Cerebellar nuclear complex (tissue), 1 donor: ENCODE measurements at places on chromosomes 16 and 17.

DNA sequence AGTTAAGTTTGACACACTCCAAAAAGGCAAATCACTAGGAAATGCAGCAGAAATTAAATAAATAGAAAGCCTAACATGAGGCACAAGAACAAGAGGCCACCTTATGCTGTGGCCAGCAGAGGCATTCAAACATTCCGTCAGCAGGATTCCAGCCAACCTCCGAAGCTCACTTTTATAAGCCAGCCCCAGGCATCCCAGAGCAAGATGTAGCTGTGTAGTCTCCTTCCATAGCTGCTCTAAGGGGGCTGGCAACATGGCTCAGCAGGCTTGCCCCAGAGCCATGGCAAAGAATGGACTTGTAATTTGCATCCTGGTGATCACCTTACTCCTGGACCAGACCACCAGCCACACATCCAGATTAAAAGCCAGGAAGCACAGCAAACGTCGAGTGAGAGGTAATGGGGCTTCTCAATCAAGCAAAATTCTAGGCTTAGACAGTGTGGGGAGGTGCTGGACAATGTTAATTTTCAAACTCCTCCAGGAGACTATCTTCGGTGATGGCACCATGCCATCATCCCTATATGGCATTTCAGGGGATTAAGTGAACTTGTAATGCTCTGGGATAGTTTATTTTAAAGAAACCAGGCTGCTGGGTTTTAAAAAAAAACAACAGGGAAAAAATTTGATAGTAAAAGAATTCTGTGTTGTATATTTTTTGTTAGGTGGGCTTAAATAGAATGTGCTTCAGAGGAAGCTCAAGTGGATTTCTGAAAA is at the start of gene CLEC3A:
CLEC3A (plus strand) TSS at position 202 of the 714 bp plus-strand sequence; CDS start at position 281, 79 bp downstream.
- no peak for DNase-seq

- DNase-seq, result no peak
Observed at GRCh38 chr17:69625474-69625873, 211.0 kb downstream of the MAP2K6 start.

DNA sequence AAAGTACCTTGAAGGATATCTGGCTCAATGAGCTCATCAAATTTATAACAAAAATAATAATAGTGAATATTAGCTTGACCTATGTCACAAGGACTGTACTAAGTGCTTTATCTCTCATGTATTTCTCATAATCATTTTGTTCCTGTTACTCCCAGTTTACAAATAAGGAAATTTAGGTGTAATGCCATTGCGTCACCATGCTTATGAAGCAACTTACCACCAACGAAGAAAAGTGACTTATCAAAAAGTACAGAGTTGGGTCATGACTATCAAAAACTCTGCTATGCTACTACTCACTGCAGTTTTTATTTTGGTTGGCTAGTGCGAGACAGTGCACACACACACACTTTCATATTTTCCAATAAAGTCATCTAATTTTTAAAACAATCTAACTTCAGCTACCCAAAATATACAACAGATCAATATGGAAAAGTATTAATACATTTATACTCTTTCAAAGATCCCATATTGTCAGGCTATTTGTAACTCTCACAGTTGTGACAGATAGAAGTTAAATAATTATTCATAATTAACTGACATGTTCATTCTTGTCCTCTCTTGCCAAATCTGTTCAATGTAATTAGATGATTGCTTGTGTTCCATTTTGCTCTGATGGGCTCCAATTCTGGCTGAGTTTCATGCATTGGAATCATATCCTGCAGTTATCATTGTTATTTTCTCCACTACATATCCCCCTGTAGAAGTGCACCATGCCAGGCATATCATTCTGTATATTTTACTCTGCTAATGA is 119.4 kb downstream of the KCNJ2 start:
- no peak for DNase-seq

DNA sequence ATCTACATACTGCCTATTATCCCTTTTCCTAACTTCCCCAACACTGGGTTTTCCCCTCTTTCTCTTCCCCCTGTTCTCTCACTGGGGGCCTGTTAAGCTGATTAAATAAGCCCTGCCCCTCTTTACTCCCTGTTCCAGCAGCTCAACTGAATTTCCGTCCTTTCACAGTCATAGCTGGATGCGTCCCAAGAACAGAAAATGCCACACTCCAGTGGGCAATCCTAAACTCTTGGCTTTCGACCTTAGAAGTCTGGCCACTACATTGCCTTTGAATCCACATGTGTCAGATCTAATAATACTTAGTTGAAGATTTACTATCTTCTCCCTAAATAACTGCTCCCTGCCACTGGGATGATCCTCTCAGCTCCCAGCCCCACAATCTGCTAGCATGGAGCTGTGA is 34.5 kb downstream of the KCNJ16 start:
- DNase-seq, result no peak

- DNase-seq, result no peak
Observed at GRCh38 chr17:44610331-44610730, 45.9 kb upstream of the MEIOC start.

GRCh38 chr17:31068291-31068690 is 26.5 kb upstream of the NF1 start:
- no peak for DNase-seq

GRCh38 chr16:89023621-89024511 is 46.9 kb upstream of the CBFA2T3 start:
- DNase-seq, result no peak
